Activated CD8-positive, alpha-beta T cell treated with anti-CD3 and anti-CD28 coated beads for 36 hours (primary cell): ENCODE measurements at places on chromosomes 3 and 15. TPM values are rescaled to one million over a fixed set of nuclear protein-coding genes. Genes with fewer than 3 reads are reported as not detected.

The PIK3R4 gene
- 27.4 TPM for total RNA-seq

DNA sequence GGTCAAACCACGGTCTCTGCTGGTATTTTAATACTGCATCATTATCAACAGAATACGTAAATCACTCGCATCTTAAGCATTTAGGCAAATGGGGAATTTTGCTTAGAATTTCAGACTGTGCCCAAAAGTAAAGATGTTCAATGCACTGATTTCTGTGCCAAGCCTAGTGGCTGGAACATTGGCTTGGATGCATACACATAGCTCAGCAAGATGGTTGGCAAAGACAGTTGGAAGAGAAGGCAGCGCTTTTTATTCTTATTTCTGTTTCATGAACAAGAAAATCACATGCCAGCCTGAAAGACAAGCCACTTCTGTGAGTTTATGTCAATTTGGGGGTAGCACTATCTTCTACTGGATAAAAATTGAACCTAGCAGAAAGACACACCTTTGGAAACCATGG is 15.1 kb downstream of the MECOM start:
- H3K36me3 ChIP-seq: no peaks in the 10 kb centered on the region
- no peak overlapping the region for H3K27ac ChIP-seq
- DNase-seq: no peak
- no peak overlapping the region for H3K4me3 ChIP-seq
- peaks cover 38% of the 10 kb centered on the region for H3K27me3 ChIP-seq
- H3K4me1 ChIP-seq: no peaks in the 10 kb centered on the region

The PROS1 gene
- total RNA-seq: not detected

The CLSTN2 gene
- not detected for total RNA-seq

GRCh38 chr15:24734396-24734795 is 58.8 kb downstream of the NPAP1 start:
- H3K27me3 ChIP-seq: no peaks in the 10 kb centered on the region
- H3K27ac ChIP-seq: no peak overlapping the region
- no peaks in the 10 kb centered on the region for H3K4me1 ChIP-seq
- no peak for DNase-seq
- no peak overlapping the region for H3K4me3 ChIP-seq

DNA sequence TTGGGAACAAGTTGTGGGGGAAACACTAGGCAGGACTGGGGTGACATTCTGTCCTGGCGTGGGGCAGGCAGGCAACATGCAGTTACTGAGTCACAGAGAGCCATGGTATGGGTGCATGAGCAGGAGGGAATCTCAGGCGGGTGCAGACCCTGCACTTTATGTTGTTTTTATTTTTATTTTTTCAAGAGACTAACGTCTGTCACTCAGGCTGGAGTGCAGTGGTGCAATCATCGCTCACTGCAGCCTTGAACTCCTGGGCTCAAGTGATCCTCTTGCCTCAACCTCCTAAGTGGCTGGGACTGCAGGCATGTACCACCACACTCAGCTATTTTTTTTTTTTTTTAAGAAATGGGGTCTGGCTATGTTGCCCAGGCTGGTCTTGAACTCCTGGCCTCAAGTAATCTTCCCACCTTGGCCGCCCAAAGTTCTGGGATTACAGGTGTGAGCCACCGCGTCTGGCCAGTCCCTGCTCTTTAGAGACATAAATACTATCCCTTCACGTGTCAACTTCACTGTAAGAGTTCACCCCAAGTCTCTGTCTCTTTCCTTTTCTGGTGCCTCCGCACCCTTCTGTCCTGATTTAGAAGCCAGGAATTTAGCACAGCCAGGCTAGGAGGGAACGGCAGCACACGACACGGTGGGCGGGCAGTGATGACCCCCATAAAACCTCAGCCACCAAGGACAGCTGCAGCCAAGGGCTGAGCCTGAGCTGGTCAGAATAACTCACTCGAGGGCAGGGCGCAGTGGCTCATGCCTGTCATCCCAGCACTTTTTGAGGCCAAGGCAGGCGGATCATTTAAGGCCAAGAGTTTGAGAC is 72.8 kb upstream of the IQSEC1 start:
- H3K27ac ChIP-seq: no peak overlapping the region
- H3K4me3 ChIP-seq: no peak overlapping the region
- H3K4me1 ChIP-seq: peaks cover 4% of the 10 kb centered on the region

DNA sequence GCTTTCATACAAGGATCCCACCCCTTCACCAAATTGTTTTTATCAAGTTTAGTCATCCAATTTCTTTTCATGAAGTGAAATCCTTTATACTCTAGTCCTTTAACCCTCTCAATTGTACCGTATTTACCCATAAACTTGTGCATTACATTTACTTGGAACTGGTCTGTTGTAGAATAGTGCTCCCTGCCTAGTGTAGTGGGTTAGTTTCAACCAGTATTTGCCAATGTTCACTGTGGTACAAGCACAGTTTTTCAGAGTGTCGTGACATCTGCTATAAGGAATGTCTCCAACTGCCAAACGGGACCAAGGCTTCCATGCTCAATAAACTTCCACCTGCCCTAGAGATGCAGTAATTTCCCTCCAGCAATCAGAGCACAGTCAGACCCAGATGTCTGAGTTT is 211.9 kb downstream of the KCNAB1 start:
- H3K4me3 ChIP-seq: no peak overlapping the region
- H3K4me1 ChIP-seq: no peaks in the 10 kb centered on the region
- H3K27ac ChIP-seq: no peak overlapping the region
- DNase-seq: no peak

The GRAMD2A gene
- not detected for total RNA-seq

DNA sequence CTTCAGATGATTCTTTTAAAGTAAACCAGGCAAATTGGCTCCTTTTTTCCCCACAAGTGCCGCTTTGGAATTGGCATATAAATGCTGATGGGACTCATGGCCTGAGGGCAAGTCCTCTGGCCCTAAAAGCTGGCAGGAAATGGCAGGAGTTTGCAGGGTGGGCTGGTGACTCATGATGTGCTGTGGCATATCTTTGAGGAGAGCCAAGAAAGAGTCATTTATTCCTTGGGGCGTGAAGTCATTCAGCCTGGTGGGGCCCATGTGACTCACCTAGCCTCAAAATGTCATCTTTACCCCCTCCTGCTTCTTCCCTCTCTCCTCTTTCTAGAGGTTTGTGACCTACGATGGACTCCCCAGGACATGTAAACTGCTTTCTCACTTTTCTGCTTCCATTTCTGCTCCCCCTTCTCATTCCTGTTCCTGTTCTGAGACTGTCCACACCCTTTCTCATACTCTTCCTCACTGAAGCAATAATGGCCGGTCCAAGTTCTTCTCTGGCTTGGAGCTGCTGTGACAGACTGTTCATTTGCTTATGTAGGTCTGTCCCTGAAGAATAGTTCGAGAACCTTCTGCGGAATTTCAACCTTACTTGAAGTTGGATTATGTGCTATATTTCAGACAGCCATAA is 326.1 kb downstream of the SATB1 start:
- H3K27ac ChIP-seq: peak overlapping the region; percentile 95
- no peaks in the 10 kb centered on the region for H3K27me3 ChIP-seq
- peaks cover 28% of the 10 kb centered on the region for H3K4me1 ChIP-seq
- H3K36me3 ChIP-seq: peaks cover 11% of the 10 kb centered on the region
- peak; percentile 86 for DNase-seq
